GM12878 (cell line): ENCODE measurements at places on chromosomes 5 and 9. TPM values are rescaled to one million over a fixed set of nuclear protein-coding genes. Genes with fewer than 3 reads are reported as not detected.

Gene ACTL7B
- total RNA-seq = not detected in 2 replicates

Gene TMEM174
- total RNA-seq = not detected in 2 replicates

Gene RARS1
- total RNA-seq = 92.7 and 102 TPM in 2 replicates

Gene NDUFS4
- 69.9 and 73.9 TPM in 2 replicates for total RNA-seq

Gene REEP2
- total RNA-seq = 2.5 and 3.1 TPM in 2 replicates

Gene PARP8
- total RNA-seq = 34.5 and 37.0 TPM in 2 replicates

Gene ZFYVE16
- 9.2 and 12.4 TPM in 2 replicates for total RNA-seq

Gene WNT8A
- not detected in 2 replicates for total RNA-seq

Gene SHOC1
- total RNA-seq = not detected in 2 replicates

Gene PRRC1
- 35.0 and 35.8 TPM in 2 replicates for total RNA-seq

Gene CBY3
- not detected in 2 replicates for total RNA-seq

Gene CCL27
- total RNA-seq = not detected in 2 replicates

Gene CCDC183
- 0.27 TPM in 1 of 2 replicates, not detected in the other for total RNA-seq

Gene IFNB1
- not detected in 2 replicates for total RNA-seq

Gene PPIC
- 0.21 TPM in 1 of 2 replicates, not detected in the other for total RNA-seq

Gene C5orf34
- total RNA-seq = 5.6 and 6.1 TPM in 2 replicates

Gene TAF11L5
- total RNA-seq = not detected in 2 replicates

Gene FST
- total RNA-seq = 0.23 and 0.43 TPM in 2 replicates

Gene IARS1
- total RNA-seq = 140 and 144 TPM in 2 replicates

Gene SPINK6
- not detected in 2 replicates for total RNA-seq

Gene PCDHB7
- not detected in 2 replicates for total RNA-seq

Gene PAXX
- total RNA-seq = 47.7 and 49.3 TPM in 2 replicates

Gene PKD2L2
- 0.36 TPM in 1 of 2 replicates, not detected in the other for total RNA-seq

Gene NIM1K
- 0.69 and 1.0 TPM in 2 replicates for total RNA-seq

Gene PROB1
- 6.0 and 6.5 TPM in 2 replicates for total RNA-seq

Gene GFI1B
- total RNA-seq = not detected in 2 replicates

Gene ELAVL2
- 1.1 and 1.3 TPM in 2 replicates for total RNA-seq

Gene TMCO6
- total RNA-seq = 15.5 and 21.6 TPM in 2 replicates

Gene GKAP1
- total RNA-seq = 2.0 and 2.3 TPM in 2 replicates

Gene NR2F1-AS1
- total RNA-seq = 0.19 and 0.62 TPM in 2 replicates

Gene LYRM7
- 13.7 and 13.9 TPM in 2 replicates for total RNA-seq

Gene MGAT1
- total RNA-seq = 76.4 and 82.3 TPM in 2 replicates

Gene GGTA1
- 0.13 TPM in 2 replicates for total RNA-seq

Gene SSBP2
- total RNA-seq = 59.3 and 62.8 TPM in 2 replicates

Gene SPINK7
- not detected in 2 replicates for total RNA-seq

Gene SPATA31C1
- total RNA-seq = not detected in 2 replicates

Gene AKNA
- 117 and 132 TPM in 2 replicates for total RNA-seq

Gene SLC36A2
- not detected in 2 replicates for total RNA-seq

Gene PRKACG
- total RNA-seq = not detected in 2 replicates

Gene SLC34A1
- total RNA-seq = 0.05 and 0.10 TPM in 2 replicates

Gene SPATA31A3
- not detected in 2 replicates for total RNA-seq

Gene PCDHGB3
- total RNA-seq = 0.19 and 0.23 TPM in 2 replicates

Gene PCDHGB6
- 0.80 and 1.0 TPM in 2 replicates for total RNA-seq

Gene MIER3
- total RNA-seq = 10.3 and 13.2 TPM in 2 replicates

Gene CRHBP
- total RNA-seq = not detected in 2 replicates

Gene RETREG1
- total RNA-seq = 8.0 and 12.2 TPM in 2 replicates

Gene NDST1
- total RNA-seq = 47.9 and 53.5 TPM in 2 replicates

Gene CDC20B
- total RNA-seq = not detected in 2 replicates
